Activated T-cell treated with anti-CD3 and anti-CD28 coated beads, Interleukin-2, amount 50 U/mL, for 72 hours (primary cell): ENCODE measurements at places on chromosomes 11 and 22. TPM values are rescaled to one million over a fixed set of nuclear protein-coding genes. Genes with fewer than 3 reads are reported as not detected.

Gene NEAT1
- total RNA-seq: 1,151 TPM

Gene AIFM3
- total RNA-seq: 0.58 TPM

Gene SOX6
- 0.48 TPM for total RNA-seq

Gene IFITM10
- total RNA-seq: 0.91 TPM

Gene ELF5
- total RNA-seq: not detected

Gene KCNJ11
- total RNA-seq: 0.29 TPM

Gene GAB4
- total RNA-seq: not detected

Gene SAA4
- not detected for total RNA-seq

Gene DBX1
- not detected for total RNA-seq

Gene NXPE4
- total RNA-seq: not detected
